ENCODE measurements at places on chromosomes 3 and 15.

DNA sequence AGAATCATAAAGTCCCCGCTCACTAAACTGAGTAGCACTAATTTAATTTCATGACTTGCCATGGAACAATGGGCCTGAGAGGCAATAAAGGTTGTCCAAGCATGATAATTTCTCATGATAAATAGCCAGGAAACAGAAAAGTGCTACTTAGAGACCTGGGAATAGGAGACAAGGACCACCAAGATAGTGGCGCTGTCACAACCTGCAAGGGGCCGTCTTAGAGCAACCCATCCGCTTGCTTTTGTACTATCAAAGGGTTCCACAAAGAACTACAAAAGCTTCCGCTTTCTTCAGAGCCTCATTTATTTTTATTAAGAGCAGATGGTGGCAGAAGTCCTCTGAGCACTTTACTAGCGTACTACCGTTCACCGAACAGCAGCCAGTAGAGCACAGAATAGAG, 421.7 kb upstream of the GRM7 start:
- H3K27me3 ChIP-seq, result no peaks in the 10 kb centered on the region
- no peaks in the 10 kb centered on the region for H3K4me1 ChIP-seq
- DNase-seq, result no peak
- H3K4me3 ChIP-seq, result no peak overlapping the region

DNA sequence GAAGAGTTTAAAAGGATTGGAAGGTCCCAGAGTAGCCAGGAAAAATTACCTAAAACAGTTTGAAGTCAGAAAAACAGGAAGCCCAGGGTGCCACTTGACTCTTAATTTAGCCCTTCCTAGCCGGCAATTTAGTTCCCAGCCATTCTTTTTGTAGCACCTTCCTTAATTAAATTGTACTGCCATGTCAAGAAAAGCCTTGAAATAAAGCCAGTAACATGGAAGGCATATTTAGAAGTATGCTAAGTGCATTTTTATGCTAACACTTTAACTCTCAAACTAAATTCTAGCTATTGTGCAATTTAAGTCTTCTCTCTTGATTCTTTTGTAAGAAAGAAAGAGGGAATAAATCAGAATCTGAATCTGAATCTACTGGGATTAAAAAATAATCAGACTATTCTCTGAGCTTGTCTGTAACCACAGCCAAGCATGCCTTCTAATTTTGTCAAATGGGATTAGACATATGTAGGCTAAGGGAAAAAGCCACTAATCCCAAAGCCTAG, 43.2 kb downstream of the MAP3K13 start:
- H3K4me3 ChIP-seq, result no peak overlapping the region
- H3K27me3 ChIP-seq, result no peaks in the 10 kb centered on the region
- peaks cover 8% of the 10 kb centered on the region for H3K4me1 ChIP-seq
- H3K36me3 ChIP-seq, result no peaks in the 10 kb centered on the region
- no peak overlapping the region for H3K27ac ChIP-seq
- no peak for DNase-seq

DNA sequence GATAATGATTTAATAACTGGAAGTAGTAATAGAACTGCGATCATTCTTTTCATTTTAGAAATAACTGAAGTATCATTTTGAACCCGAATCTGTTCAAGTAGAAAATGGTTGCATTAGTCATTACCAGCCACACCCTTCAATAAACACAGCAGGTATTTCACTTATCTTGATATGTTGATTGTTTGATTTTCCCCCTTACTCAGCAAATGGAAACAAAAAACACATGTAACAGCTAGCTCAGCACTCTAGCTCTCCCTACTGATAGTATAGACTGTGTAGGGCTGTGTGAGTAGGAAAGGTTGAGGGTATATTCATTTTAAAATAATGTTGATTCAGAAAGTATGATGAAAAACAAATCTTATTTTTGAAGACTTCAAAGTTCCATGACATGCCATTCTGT, 1.1 kb upstream of the GPR149 start:
- peaks cover 32% of the 10 kb centered on the region for H3K27me3 ChIP-seq
- no peaks in the 10 kb centered on the region for H3K4me1 ChIP-seq
- no peak for DNase-seq
- H3K27ac ChIP-seq, result no peak overlapping the region
- H3K36me3 ChIP-seq, result no peaks in the 10 kb centered on the region
- H3K4me3 ChIP-seq, result no peak overlapping the region

DNA sequence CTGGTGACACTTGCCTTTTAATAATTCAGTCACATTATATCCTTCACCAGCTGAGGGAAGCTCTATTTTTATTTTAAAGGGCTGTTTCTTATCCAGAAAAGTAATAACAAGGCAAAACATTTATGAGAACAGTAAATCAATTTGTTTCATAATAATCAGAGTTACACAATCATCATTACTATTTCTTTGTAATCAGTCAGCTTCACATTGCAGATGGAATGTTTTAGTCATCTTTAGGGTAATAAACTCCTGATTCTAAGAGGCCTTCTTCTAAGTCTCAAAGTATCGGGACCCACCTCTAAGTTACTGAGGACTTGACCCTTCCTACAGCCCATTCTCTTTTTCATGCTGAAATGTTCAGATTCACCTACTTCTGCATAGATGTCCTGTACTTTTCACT, 298.3 kb upstream of the TGFBR2 start:
- H3K36me3 ChIP-seq, result no peaks in the 10 kb centered on the region
- peaks cover 21% of the 10 kb centered on the region for H3K4me1 ChIP-seq
- no peak overlapping the region for H3K4me3 ChIP-seq
- H3K27me3 ChIP-seq, result no peaks in the 10 kb centered on the region
- DNase-seq, result peak; percentile 79

- DNase-seq, result no peak
- H3K4me3 ChIP-seq, result no peak overlapping the region
- no peaks in the 10 kb centered on the region for H3K4me1 ChIP-seq
- H3K27me3 ChIP-seq, result no peaks in the 10 kb centered on the region
- no peak overlapping the region for H3K27ac ChIP-seq
Observed at GRCh38 chr3:22729212-22729611, 473.9 kb upstream of the UBE2E2 start.

GRCh38 chr3:30688776-30689641, 82.6 kb downstream of the TGFBR2 start:
- DNase-seq, result peak; percentile 70
- peak overlapping the region; percentile 62 for H3K27ac ChIP-seq
- peaks cover 35% of the 10 kb centered on the region for H3K4me1 ChIP-seq
- H3K36me3 ChIP-seq, result peaks cover 54% of the 10 kb centered on the region

DNA sequence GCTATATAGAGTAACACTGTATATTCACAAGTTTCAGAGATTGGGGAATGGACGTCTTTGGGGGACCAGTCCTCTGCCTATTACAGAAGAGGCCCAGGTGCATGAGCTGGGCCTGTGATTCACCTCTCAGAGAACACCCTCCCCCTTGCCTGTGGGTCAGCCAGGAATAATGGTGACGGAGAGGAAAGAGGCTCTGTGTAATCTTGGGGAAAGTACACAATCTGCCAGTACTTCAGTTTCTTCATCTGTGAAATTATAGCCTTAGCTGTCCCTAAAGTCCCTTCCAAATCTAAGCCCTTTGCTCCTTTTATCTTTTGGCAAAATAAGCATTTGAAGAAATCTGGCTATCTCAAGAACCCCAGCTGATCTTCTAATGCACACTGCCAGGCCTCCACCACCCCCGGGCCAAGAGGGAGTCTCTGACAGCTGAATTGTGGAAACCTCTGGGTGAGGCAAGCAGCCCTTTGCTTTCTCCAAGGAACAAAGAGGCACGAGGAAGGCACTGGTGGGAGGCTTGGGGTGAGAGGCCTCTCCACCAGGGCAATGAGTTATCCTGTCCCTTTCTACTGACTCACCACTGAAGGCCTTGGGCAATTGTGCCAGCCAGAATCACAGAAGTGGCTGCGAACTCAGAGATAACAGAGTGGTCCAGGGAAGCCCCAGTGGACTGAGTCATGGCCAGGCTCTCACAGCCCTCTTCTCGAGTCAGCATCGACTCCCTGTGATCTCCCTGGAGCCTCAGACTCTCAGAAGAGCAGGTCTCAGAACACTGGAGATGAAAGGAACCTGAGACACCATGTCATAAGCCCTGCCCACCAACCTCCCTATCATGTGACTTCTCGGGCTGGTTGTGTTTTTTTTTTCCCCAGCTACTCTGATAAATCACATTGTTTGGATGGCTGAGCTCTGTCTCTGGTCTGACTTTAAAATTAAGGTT, 31.8 kb downstream of the CCNL1 start:
- peak overlapping the region; percentile 85 for H3K27ac ChIP-seq
- H3K4me3 ChIP-seq, result no peak overlapping the region
- DNase-seq, result peak; percentile 94
- no peaks in the 10 kb centered on the region for H3K36me3 ChIP-seq
- no peaks in the 10 kb centered on the region for H3K27me3 ChIP-seq
- peaks cover 53% of the 10 kb centered on the region for H3K4me1 ChIP-seq

- no peaks in the 10 kb centered on the region for H3K4me1 ChIP-seq
- no peaks in the 10 kb centered on the region for H3K36me3 ChIP-seq
- H3K4me3 ChIP-seq, result no peak overlapping the region
- H3K27ac ChIP-seq, result no peak overlapping the region
Observed at GRCh38 chr15:73352082-73352481, 16.7 kb downstream of the HCN4 start.

DNA sequence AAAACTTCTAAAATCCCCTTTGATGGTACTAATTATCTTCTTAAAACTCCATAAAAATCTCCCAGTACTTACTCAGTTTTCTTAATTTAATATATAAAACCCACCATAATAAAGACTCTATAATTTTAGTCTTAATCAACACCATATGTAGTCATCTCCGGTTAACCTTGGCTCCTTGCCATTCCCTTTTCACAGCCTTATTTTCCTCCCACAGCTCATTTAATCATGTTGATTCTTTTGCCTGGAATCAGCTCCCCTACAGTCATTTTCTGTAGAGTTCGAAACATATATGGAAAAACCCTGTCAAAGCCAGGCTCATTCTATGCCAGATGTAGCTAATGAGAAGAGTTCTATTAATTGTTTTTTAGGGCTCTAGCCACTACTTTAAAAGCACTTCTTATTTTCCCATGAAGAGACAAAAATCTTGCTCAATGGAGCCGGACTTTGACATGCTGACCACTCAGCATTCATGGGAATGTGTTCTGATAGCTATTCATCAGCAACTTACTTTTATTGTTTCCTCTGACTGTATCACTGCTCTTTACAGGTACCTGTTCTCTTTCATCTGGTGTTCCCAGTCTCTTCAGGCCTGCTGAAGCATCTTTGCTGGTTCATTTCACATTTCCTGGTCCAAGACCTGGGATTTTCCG, 573.4 kb downstream of the NAALADL2 start:
- H3K4me1 ChIP-seq, result peaks cover 46% of the 10 kb centered on the region
- H3K36me3 ChIP-seq, result no peaks in the 10 kb centered on the region
- no peaks in the 10 kb centered on the region for H3K27me3 ChIP-seq
- peak overlapping the region; percentile 79 for H3K27ac ChIP-seq
- peak; percentile 75 for DNase-seq

- H3K4me1 ChIP-seq, result peaks cover 27% of the 10 kb centered on the region
- H3K27ac ChIP-seq, result peak overlapping the region; percentile 97
- no peak for DNase-seq
- no peak overlapping the region for H3K4me3 ChIP-seq
Observed at GRCh38 chr15:42493679-42494078, 1.8 kb upstream of the SNAP23 start.

DNA sequence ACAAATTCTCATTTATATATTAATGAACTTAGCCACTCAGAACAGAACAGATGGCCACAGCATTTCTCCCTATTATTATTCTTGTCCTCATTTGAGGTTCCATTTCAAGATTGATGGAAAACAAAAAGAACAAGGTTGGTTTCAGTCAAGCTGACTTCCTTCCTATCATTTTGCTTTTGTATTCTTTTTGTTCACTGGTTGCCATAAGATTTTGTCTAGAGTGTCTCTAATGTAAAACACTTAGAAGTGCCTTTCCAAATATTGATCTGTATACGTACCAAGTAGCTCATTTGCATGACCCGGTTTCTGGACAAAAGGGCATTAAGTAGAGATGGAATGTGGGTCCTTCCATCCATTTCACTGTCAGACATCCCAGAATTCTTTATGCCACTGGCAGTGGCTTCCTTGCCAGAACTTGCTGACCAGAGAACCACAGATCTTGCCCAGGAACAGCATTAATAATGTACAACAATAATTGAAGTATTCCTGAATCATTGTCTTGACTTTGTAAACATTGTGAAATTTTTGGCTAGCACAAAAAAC, 63.8 kb downstream of the PEX5L start:
- no peaks in the 10 kb centered on the region for H3K36me3 ChIP-seq
- no peaks in the 10 kb centered on the region for H3K27me3 ChIP-seq
- no peak overlapping the region for H3K27ac ChIP-seq
- H3K4me1 ChIP-seq, result no peaks in the 10 kb centered on the region

DNA sequence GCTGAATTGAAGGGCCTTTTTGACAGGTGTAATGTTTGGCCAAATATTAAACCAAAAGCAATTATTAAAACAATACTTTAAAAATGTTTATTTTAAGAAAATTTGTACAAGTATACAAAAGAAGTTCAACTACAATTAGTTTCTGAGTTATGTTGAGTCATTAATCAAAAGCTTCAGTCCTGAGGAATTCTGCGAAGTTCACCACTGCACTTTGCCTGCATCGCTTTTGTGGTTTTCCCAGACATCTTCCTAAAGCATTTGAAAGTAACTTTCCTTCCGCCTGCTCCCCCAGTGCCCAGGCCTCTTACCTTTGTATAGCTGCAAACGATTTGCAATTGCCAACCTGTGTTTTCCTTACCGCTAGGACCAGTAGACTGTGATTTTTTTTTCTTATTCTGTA, 69.5 kb downstream of the KCNAB1 start:
- H3K4me1 ChIP-seq, result peaks cover 13% of the 10 kb centered on the region
- no peak for DNase-seq
- no peak overlapping the region for H3K27ac ChIP-seq
- no peaks in the 10 kb centered on the region for H3K36me3 ChIP-seq
- H3K27me3 ChIP-seq, result no peaks in the 10 kb centered on the region

DNA sequence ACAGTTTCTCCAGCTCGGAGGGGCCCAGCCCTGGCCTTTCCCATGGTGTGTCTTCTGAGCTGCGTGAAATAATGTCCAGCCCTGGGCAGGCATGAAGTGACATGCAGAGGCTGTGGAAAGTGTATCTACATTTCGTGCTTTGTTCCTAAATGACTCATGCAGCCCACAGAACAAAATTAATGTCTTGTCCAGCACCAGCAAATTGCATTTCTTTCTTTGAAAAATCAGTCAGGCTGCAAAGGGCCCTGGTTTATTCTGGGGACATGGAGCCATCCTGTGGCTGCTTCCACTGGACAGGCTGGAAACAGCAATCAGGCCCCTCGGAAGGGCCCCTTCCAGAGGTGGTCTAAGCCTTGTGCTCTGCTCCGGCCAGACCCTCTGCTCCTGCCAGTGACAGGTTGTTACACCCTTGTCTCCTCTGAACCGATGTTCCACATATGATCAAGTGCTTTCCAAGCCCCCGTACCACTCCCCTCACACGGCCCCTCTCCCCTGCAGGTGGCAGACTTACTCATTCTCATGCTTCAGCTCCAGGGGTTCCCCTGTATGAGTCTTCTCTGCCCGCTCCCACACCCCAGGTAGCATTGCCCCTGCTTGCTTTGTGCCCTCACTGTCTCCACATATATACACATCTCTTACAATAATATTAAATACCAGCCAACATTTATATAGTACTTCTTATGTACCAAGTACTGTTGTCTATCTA, 33.7 kb downstream of the CRYGS start:
- H3K4me3 ChIP-seq, result no peak overlapping the region
- no peaks in the 10 kb centered on the region for H3K36me3 ChIP-seq
- no peaks in the 10 kb centered on the region for H3K4me1 ChIP-seq

All from GM23248 (cell line).